ENCODE measurements at places on chromosomes 13 and 19.

- DNase-seq = no peak
Measured at GRCh38 chr19:18500376-18500775, 21.5 kb downstream of the ELL start.

- peak; percentile 39 for DNase-seq
Measured at GRCh38 chr13:93227280-93227877, 772 bp downstream of the GPC6 start.

DNA sequence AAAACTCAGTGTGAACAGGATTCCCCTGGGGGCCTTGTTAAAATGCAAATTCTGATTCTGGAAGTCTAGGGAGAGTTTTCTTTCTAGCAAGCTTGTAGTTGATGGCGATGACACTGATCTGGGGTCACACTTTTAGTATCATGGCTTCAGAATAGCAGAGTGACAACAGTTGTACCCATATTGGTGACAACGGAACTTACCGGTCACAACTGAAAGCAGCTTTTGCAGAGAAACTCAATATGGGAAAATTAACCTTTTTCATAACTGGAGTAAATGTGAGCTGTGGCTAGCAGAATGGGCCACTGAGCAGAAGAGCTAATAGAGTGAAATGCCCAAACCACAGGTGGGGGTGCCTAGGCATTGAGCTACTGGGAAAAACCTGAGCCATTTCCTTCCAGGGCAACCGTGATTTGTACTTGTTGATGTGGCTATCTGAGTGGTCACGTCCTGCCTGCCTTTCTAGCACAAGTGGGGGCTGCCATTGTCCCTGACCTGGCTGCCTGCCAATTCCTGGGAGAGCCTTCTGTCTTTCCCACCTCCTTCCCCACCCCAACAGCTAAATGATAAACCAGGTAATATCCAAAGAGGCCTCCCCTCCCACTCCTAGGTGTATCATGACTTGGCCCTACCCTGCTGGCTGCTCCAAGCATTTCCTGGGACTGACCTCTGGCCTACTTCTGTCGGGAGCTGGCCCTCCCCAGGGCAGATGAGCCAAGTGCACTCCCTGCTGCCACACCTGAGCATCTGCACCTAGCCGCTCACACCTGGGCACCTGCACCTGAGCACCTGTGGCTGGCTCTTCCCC is 1.7 kb upstream of the SLC10A2 start:
- no peak for DNase-seq

DNA sequence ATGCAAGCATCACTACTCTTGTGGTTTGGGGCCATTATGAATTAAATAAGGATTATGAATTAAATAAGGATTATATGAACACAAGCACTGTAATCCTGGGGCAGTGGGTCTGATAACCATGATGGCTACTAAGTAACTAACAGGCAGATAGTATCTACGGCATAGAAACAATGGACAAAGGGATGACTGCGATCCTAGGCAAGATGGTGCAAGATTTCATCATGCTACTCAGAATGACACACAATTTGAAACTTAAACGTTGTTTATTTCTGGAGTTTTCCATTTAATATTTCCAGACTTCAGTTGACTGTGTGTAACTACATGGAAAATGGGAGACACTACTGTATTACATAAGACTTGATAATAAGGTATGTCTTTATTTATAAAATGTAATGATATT is 15.1 kb downstream of the KCNRG start:
- DNase-seq = no peak

GRCh38 chr19:55437410-55437809 is 5.7 kb downstream of the SHISA7 start:
- DNase-seq = no peak

DNA sequence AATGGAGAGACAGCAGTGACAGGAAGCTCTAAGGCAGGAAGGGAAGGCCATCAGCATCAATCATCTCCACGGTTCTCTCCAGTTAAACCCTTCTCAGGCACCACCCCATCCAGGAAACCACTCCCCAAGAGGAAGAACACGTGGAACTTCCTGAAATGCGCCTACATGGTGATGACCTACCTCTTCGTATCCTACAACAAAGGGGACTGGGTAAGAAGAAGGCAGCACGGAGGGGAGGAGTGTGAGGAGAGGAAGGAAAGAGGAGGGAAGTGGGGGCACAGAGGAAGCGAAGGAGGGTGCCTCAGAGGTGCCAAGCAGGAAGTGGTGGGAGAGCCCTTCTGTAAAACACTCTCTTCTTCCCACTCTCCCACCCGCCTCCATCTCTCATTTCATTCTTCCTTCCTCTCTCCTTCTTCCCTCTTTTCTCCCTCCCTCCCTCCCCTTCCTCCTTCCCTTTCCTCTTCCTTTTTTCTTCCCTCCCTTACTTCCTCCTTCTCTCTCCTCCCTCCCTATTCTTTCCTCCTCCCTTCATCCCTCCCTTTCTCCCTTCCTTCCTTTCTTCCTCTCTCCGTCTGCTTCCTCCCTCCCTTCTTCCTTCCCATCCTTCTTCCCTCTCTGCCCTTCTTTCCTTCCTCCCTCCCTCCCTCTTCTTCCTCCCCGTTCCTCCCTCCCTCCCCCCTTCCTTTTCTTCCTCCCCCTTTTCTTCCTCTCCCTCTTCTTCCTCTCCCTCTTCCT is 12.6 kb downstream of the ZSCAN5A start:
- no peak for DNase-seq

DNA sequence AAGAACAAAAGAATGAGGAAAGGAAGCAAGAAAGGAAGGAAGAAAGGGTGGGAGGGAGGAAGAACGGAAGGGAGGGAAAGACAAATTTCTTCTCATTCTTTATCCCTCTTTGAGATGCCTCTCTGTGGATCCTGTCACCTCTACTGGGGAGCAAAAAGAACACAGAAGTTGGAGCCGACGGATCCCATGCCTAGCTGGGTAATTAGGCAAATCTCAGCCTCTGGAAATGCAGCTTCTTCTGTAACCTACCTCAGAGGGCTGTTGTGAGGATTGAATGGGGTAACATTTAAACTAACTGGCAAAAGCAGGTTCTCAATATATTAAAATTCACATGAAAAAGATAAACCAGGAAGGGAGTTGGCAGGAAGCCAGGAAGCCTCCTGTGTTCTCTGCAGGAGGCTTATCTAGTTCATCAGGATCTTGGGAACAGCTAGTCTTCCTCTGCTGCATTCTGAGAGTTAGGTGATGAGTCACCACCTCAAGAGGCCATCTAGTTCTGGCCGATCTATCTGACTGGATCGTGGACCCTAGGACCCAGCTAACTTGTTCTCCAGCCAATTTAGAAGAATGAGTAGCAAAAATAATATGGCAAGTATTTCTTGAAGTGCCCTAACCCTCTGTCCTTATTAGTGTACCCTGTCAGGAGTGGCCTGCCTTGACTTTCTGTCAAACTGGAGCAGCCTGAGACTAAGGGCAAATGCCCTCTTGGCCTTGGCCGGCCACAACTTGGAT is 15.2 kb upstream of the CPB2 start:
- no peak for DNase-seq

GRCh38 chr19:17112700-17113099 is 37.1 kb downstream of the MYO9B start:
- DNase-seq = no peak

GRCh38 chr13:75333103-75333502 is 148.9 kb downstream of the TBC1D4 start:
- no peak for DNase-seq

- DNase-seq = no peak
Measured at GRCh38 chr13:34076943-34077703, 259.2 kb downstream of the RFC3 start.

DNA sequence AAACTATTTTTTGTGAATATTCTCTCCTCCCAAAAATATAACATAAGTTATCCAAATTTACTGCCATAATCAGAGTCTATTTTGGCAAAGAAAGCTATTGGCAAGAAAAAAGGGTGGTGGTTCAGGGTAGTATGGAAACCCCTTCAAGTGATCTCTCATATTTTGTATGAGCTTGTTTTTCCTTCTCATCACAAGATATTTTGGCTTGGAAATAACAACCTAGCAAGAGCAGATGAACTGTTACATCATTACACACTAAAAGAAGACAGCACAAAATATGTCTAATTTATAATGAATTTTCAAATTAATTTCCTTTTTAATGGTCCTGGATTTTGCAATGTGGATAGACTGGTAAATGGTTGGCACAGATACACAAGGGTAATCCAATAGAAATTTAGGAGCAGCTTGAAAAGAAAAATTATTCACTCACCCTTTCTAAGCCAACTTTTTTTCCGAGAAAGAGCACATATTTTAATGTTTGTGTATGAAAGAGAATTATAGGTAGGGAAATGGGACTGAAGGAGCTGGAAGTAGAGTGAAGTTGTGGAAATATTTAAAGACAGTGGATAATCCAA is 225.1 kb downstream of the EFNB2 start:
- no peak for DNase-seq

GRCh38 chr13:97262058-97262457 is 39.9 kb downstream of the MBNL2 start:
- no peak for DNase-seq

DNA sequence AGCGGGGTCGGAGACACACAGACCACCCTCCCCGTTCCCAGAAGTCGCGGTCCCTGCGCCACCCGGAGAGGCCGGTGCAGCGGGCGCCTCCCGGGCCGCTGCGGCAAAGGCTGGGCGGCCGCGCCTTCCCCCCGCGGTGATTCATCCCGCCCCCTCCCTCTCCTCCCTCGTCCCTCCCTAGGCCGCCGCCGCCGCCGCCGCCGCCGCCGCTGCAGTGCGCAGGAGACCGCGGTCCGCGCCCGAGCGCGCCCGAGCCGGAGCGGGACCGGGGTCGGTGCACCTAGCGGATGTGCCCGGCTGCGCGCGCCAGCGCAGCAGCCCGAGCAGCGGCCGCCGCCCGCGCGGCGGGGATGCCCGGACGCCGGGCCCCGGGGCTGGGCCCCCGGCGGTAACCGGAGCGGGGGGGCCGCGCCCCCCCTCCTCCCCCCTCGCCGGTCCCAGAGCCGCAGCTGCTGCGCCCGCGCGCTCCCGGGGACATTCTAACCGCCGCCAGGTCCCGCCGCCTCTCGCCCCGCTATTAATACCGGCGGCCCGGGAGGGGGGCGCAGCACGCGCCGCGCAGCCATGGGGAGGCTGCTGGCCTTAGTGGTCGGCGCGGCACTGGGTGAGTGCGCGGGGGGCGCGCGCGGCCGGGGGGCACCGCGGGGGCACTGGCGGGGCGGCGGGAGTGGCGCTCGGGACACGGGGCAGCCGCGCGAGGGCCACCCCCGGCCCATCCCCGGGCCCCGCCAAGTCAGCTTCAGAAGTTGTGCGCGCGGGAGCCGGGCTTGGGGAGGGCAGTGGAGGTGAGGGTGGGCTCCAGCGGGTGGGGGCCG is at the start of gene SCN1B:
SCN1B (plus strand) TSS at position 214 of the 815 bp plus-strand sequence; CDS start at position 565, 351 bp downstream.
- DNase-seq = no peak

DNA sequence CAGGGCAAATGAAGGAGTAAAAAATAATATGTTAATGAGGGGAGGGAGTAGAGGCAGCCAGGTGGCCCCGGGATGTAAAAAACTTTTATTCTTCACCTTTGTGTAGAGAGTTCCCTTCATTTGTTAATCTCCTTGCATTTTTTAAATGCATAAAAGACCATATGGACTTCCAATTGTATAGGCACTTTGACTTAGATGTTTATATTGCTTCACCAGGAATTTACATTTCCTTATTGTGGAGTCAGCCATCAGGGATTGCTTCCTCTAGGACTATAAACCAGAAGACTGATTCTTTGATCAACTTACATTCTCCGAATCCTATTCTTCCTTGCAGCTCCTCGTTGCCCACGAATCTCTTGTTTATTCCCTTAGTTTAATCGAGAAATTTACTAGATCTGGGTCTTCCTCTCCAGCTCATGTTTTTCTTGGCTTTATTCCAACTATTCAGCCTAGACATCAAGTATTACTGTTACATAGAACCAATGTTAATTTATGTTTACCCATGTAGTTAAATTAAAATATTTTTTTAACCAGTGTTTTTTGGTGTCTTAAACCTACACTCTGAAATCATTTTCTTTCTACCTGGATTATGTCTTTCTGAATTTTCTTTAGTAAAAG is 1187.0 kb upstream of the SLC10A2 start:
- no peak for DNase-seq

DNA sequence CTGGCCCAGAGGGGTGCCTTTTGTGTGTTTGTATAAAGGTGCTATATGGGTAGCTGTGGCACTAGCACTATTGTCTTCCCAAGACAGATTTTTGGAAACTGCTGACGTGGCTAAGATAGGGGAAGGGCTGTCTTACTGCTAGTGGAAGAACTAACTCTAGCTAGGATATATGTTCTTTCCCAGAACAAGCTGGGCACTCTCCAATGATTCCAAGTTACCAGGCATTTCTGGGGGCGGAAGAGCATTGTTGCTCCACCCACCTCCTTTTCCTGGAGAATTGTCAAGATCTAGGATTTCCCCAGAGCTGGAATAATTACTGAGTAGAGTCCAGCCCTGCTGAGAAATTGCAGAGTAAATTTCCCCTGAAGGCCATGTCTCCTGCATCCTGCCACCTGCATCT is 408.3 kb downstream of the KLF5 start:
- DNase-seq = no peak

DNA sequence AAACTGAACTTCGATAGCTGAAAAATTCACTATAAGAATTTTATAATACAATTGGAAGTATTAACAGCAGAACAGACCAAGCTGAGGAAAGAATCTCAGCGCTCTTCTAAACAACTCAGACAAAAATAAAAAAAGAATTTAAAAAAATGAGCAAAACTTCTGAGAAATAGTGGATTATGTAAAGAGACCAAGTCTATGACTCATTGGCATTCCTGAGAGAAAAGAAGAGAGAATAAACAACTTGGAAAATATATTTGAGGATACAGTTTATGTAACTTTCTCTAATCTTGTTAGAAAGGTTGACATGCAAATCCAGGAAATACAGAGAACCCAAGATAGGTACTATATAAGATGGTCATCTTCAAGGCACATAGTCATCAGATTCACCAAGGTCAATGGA is 25.4 kb downstream of the SLC25A15 start:
- DNase-seq = no peak

GRCh38 chr13:113176280-113176679 is 17.8 kb downstream of the PROZ start:
- DNase-seq = no peak

DNA sequence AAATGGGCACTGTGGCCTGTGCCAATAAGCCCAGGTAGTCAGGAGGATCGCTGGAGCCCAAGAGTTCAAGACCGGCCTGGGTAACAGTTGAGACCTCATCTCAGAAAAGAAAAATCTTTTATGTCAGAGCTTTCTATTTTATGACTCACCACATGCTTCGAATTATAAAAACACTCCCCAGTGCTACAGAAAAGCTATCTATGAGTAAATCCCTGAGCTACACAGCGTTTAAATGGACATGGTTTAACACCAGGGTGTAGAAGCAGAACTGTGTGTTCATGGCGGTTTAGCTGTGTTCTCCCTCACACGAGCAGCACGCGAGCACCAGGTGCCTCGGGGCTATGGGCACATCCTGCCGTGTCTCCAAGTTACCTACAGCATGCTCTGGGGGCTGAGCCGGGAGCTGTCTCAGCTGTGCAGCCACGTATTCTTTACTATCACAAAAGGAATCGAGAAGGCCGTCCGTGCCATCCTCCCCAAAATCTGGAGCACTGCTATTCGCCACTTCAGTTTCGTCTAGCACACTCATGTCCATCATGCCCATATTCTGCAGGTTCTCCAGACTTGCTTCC is 6.7 kb downstream of the SAFB2 start:
- no peak for DNase-seq
